Activated CD4-positive, alpha-beta T cell treated with anti-CD3 and anti-CD28 coated beads for 1 hour (primary cell): ENCODE measurements at places on chromosomes 6 and 20.

GRCh38 chr6:52992980-52993920, 1.8 kb downstream of the GSTA4 start:
- DNase-seq = no peak

- no peak for DNase-seq
Measured at GRCh38 chr20:60587986-60588385, 629.8 kb downstream of the CDH26 start.

- no peak for DNase-seq
Measured at GRCh38 chr6:41878961-41879405, 16.2 kb downstream of the USP49 start.

DNA sequence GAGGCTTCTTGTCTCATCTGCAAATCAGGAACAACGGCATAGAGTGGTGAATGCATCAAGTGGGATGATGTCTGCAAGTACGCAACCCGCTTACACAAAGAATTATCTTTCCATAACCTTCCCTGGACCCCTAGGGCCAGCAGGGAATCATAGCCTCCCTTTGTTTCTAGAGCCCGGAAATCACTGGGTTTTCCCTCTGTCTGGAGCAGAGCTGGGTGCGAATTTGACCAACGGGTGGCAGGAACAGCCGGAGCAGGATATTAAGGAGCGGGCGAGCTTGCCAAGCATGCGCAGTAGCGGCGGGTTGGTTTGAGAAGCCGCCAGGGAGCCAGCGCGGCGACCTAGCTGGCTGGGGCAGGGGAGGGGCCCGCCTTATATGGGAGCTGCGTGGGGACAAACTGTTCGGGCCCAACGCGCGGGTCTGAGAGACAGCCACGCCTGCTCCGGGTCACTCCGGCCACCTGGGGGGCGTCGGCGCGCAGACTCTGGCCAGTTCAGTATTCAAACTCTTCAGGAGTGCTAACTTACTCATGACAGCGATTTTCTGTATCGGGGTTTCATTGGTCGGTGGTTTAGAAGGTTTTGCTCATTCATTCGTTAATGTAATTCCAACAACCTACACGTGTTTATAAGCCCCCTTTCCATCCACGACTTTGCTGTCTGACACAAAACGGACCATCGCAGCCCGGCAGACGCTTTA, 1.6 kb upstream of the KIF16B start:
- DNase-seq = peak; percentile 66

- DNase-seq = no peak
Measured at GRCh38 chr6:143616741-143617140, 61.0 kb upstream of the PHACTR2 start.

DNA sequence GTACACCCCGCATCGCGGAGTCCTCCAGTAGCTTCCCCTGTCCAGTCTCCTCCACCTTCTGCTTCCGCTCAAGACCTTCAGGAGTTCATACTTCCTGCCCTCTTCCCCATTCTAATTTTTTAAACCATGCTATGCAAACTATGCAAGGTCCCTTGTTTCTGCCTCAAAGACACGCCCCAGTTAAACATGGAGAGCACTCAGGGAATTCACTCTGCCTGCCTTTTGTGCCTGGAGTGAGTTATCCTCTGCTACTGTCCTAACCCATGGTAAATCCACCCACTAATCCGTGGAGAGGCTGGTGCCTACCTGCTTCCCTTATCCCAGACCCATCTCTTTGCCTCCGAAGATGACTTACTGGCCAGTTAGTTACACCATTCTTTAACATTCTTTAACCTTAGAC, 473.7 kb upstream of the JARID2 start:
- no peak for DNase-seq

DNA sequence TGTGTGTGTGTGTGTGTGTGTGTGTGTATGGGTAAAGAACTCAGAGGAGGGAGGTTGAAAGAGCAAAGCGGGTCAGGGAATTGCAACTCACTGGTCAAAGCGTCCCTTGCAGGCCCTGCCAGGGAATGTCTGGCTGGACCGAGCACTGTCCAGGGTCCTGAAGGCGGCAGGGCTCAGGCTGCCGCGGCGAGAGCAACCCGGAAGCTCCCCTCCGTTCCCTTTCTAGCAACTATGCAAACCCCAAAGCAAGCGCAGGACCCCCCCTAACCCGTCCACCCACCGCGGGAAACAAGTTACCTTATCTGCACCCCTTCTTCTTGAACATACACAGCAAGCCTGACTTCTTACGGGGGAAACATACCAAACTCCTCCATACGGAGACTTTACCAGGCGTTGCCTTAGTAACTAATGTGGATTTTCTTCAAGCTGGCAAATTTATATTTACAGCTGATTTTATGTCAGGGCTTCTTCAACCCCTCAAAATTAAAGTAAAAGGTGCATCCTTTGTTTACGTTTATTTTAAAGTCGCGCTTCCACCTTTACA, 538 bp upstream of the GRM1 start:
- no peak for DNase-seq

DNA sequence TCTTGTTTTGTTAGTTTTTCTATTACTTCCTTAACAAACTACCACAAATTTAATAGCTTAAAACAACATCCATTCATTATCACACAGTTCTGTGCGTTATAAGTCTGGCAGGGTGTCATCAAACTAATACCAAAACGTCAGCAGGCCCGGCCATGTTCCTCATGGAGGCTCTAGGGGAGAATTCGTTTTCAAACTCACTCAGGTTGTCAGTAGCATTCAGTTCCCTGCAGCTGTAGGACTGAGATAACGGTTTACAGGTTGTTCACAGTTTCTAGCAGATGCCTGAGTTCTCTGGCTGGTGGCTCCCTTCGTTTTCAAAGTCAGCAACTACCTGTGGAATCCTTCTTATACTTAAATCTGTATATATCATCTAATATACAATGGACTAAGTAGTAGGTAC, 72.5 kb upstream of the PRSS16 start:
- DNase-seq = no peak

GRCh38 chr20:59004763-59005522, 2.1 kb downstream of the CTSZ start:
- peak; percentile 17 for DNase-seq

DNA sequence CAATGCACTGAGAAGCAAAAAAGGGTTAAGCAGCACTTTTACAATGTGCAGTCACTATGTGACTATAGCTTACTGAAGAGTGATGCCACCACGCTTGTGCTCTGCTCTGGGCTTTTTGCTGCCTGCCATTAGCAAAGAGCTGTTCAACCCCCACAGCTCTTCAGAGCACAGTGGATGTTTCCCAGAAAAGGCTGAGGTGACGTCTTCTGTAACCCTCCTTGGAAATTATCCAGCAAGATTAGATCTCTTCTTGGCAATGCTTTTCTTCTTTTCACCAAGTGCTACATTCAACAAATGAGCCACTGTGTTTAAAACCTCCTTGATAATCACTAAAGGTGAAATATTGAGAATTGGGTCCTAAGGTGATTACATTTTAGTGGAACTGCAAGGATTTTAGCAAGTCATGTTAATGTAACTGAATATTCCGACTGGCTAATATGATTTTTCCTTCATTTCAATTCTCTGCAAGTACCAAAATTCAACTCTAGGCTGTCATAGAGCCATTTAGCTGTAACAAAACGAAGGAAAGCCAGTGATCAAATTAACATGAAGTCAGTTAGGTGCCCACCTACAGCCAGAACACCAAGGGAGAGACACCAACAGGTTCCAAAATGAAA, 34.9 kb downstream of the ELOVL5 start:
- DNase-seq = no peak

- no peak for DNase-seq
Measured at GRCh38 chr6:98925831-98926230, 21.9 kb downstream of the FBXL4 start.

- DNase-seq = no peak
Measured at GRCh38 chr6:43037706-43038105, 15.9 kb downstream of the CUL7 start.

GRCh38 chr20:57432862-57433491, 41.8 kb downstream of the RBM38 start:
- DNase-seq = peak; percentile 43

DNA sequence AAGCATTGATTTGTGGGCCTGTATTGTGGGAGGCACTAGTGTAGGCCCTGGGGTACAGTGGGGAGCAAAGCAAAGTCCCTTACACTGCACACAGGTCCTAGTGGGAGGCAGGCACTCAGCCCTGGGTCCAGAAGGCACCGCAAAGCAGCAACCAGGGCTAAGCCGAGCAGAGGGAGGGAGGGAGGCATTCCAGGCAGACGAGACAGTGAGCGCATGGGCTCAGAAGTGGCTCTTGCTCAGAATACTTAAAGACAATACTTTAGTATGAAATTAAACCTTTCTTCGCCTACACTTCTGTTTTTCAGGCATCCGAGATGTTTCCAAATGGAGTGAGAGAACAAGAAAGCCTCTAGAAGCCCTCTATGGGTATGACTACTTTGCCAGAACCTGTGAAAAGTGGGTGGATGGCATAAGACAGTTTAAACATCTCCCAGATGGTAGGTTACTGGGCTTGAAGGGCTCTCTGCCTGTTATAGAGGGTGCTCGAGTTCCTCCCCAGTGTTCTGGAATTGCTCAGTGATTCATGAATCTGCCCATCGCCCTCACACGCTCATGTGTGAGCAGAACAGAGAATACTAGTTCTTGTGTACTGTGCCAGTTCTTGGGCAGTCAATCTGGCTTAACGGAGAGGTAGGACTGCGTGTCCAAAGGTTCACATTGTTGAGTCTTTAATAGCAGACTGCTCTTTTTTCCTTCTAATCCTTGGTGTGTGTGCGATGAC, 18.7 kb downstream of the BPHL start:
- no peak for DNase-seq

GRCh38 chr20:3309226-3309625, 70.2 kb upstream of the SLC4A11 start:
- no peak for DNase-seq

DNA sequence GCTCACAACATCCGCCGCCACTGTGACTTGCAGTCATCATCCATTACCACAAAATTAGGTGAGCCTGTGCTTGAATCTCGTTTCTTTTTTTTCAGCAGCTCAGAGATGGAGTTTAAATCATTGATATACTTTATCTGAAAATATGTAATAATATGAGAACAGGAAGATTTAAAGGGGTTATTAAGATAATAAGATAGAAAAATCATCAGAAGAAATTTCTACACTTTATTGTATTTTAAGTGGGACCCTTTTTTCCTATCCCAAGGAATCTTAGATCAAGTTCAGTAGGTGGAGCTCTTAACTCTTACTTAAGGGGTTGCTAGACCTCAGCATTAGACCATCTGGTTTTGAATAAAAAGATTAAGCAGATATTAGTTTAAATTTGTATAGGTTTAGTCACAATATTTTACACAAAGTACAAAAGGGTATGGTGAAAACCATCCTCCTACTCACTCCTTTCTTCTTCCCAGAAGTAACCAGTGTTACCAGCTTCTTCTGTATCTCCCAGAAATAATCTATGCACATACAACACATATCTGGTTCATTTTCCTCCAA, 9.4 kb upstream of the NCOA7 start:
- peak; percentile 33 for DNase-seq

DNA sequence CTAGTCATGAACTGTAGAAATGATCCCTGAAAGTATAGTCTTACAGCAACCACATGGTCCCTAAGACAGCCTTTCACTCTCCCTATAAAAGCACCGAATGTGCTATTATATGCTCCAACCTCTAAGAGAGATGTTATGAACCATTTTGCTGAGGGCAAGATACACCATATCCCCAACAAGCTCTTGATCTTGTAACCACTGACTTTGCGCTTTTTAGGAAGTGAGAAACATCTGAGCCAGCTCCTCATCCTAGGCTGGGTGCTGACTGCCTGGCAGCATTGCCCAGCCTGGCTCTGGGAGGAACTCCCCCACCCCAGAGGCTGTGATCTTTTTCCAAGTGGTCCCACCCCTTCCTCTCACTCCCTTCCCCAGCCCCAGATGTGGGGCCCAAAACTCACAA, 3.1 kb upstream of the EMILIN3 start:
- DNase-seq = no peak
